ENCODE measurements at places on chromosomes 13 and 19.

DNA sequence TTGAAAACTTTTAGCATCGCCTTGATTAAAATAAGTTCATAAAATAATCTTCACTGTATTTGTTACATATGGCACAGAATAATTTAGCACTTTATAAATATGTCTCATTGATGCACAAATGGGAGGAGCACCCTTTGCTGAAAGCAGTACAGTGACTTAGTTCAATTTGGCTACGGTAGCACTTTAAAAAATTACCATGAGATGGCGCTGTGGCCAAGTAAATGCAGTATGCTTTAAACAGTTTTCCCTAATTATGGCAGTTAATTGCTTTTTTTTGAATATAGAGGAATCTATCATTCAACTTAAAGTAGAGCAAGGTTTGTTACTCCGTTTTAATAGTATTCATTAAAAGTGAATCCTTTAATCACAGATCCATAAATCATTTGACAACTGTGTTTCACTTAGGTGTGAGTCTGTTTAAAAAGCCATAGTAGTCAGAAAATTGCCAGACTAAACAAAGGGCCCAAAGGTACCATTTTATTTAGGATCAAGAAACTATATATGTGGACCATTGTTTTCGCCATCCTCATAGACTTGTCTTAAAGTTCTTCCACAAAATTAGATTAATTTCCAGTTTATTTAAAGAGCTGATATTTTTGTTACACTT is 34.7 kb upstream of the ESD start:
- no peak overlapping the region for H3K4me3 ChIP-seq
- no peak for DNase-seq
- no peaks in the 10 kb centered on the region for H3K4me1 ChIP-seq

- peaks cover 16% of the 10 kb centered on the region for H3K4me1 ChIP-seq
- H3K36me3 ChIP-seq = no peaks in the 10 kb centered on the region
- no peak overlapping the region for H3K4me3 ChIP-seq
- peaks cover 8% of the 10 kb centered on the region for H3K27me3 ChIP-seq
- peak overlapping the region; percentile 37 for H3K27ac ChIP-seq
These were observed 19.2 kb downstream of the ATCAY start for GRCh38 chr19:3899531-3900294.

GRCh38 chr13:108925070-108925469 is 295.7 kb downstream of the MYO16 start:
- no peaks in the 10 kb centered on the region for H3K36me3 ChIP-seq
- no peak overlapping the region for H3K27ac ChIP-seq
- H3K27me3 ChIP-seq = no peaks in the 10 kb centered on the region

- H3K36me3 ChIP-seq = peaks cover 19% of the 10 kb centered on the region
- no peak overlapping the region for H3K27ac ChIP-seq
- H3K27me3 ChIP-seq = no peaks in the 10 kb centered on the region
- no peak for DNase-seq
These were observed 27.9 kb downstream of the MIPEP start for GRCh38 chr13:23861310-23861709.

DNA sequence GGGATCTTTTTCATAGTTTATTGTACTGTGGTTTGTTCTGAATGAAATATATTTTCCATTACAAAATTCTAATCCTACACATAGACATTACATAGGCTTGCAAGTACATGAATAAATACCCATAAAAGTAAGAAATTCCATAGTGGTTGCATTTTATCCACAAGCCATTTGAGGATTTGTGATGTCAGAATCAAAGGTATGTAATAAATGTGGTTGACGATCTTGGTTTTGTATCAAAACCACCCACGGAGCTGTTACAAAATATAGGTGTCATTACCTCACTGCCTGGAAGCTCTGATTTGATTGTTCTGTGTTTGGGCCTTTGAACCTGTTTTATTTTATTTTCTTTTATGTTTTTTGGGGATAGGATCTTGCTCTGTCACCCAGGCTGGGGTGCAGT is 125.1 kb downstream of the NALCN start:
- no peaks in the 10 kb centered on the region for H3K27me3 ChIP-seq
- no peaks in the 10 kb centered on the region for H3K36me3 ChIP-seq
- no peak overlapping the region for H3K4me3 ChIP-seq
- no peak overlapping the region for H3K27ac ChIP-seq
- DNase-seq = no peak

GRCh38 chr19:17772172-17772571 is 20.9 kb downstream of the FCHO1 start:
- no peak overlapping the region for H3K4me3 ChIP-seq
- no peaks in the 10 kb centered on the region for H3K4me1 ChIP-seq
- no peak overlapping the region for H3K27ac ChIP-seq
- DNase-seq = no peak
- H3K27me3 ChIP-seq = peaks cover 22% of the 10 kb centered on the region
- no peaks in the 10 kb centered on the region for H3K36me3 ChIP-seq

GRCh38 chr13:113936166-113936965 is 37.5 kb downstream of the C13orf46 start:
- peaks cover 4% of the 10 kb centered on the region for H3K4me1 ChIP-seq
- H3K27ac ChIP-seq = no peak overlapping the region
- peaks cover 4% of the 10 kb centered on the region for H3K27me3 ChIP-seq
- no peaks in the 10 kb centered on the region for H3K36me3 ChIP-seq
- no peak overlapping the region for H3K4me3 ChIP-seq

DNA sequence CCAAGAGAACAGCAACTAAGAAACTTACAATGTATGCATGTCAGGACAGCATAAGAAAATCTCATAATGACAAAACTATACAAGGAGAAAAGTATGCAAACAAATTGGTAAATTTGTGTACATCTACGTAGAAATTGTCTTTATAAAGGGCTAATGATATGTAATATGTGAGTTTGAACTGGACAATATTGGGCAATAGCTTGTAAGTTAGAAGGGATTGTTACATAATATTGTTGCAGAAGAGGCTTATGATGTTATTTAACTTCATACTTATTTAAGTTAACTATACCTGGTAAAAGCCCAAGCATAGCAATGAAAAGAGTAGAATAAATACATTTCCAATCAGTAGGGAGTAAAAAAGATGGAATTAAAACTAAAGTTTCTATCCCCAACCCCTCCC is 134.0 kb downstream of the MAB21L1 start:
- H3K4me1 ChIP-seq = no peaks in the 10 kb centered on the region
- no peak for DNase-seq

- peaks cover 28% of the 10 kb centered on the region for H3K4me1 ChIP-seq
- no peak overlapping the region for H3K4me3 ChIP-seq
- H3K36me3 ChIP-seq = no peaks in the 10 kb centered on the region
- no peak for DNase-seq
- peaks cover 16% of the 10 kb centered on the region for H3K27me3 ChIP-seq
These were observed 5.7 kb downstream of the PALM3 start for GRCh38 chr19:14056069-14056666.

DNA sequence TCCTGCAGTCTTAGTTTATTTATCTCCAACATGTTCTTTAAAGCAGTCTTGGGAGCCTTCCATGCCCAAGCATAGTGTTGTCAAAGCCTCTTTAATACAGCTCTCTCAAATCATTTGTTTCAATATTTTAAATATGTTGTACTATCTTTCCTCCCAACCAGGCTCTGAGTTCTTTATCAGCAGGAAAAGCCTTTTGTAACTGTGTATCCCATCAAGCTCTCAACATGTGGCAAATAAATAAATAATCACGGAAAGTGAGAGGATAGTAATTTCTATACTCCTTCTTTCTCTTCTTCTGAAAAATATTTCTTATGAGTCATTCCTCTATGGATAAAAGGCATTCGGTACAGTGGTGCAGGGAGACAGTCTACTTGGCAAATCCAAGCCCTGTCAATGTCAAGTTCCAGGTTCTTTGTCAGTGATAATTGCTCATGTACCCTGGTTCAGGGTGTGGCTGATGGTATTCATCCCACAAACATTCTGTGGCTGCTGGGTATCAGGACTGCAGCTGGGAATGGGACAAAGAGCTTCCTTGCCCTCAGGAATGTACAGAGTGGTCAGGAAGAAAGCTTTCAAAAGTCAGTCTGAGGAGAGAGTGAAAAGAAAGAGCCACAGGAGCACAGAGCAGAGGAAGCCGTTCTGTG is 384.3 kb downstream of the EFNB2 start:
- no peak for DNase-seq
- no peaks in the 10 kb centered on the region for H3K27me3 ChIP-seq
- no peaks in the 10 kb centered on the region for H3K36me3 ChIP-seq
- no peak overlapping the region for H3K27ac ChIP-seq
- peaks cover 3% of the 10 kb centered on the region for H3K4me1 ChIP-seq

- no peak overlapping the region for H3K4me3 ChIP-seq
- no peaks in the 10 kb centered on the region for H3K27me3 ChIP-seq
- H3K27ac ChIP-seq = peak overlapping the region; percentile 15
- DNase-seq = no peak
These were observed 36.5 kb upstream of the SACS start for GRCh38 chr13:23469951-23470421.

GRCh38 chr13:44211704-44212346 is 161.8 kb upstream of the SERP2 start:
- H3K27me3 ChIP-seq = no peaks in the 10 kb centered on the region
- H3K27ac ChIP-seq = peak overlapping the region; percentile 71
- no peak for DNase-seq
- H3K4me3 ChIP-seq = no peak overlapping the region
- no peaks in the 10 kb centered on the region for H3K36me3 ChIP-seq
- H3K4me1 ChIP-seq = peaks cover 36% of the 10 kb centered on the region

- DNase-seq = no peak
- H3K4me1 ChIP-seq = no peaks in the 10 kb centered on the region
- H3K27ac ChIP-seq = no peak overlapping the region
- no peaks in the 10 kb centered on the region for H3K36me3 ChIP-seq
- H3K27me3 ChIP-seq = no peaks in the 10 kb centered on the region
- no peak overlapping the region for H3K4me3 ChIP-seq
These were observed 22.2 kb downstream of the DCLK1 start for GRCh38 chr13:36108954-36109353.
